ENCODE measurements at places on chromosomes 7 and 10.
A peak's percentile ranks its signal among the peaks of the same experiment; 100 is the strongest.

GRCh38 chr7:134710854-134711624 lies 64.4 kb downstream of the BPGM start:
- peak; percentile 30 for DNase-seq

DNA sequence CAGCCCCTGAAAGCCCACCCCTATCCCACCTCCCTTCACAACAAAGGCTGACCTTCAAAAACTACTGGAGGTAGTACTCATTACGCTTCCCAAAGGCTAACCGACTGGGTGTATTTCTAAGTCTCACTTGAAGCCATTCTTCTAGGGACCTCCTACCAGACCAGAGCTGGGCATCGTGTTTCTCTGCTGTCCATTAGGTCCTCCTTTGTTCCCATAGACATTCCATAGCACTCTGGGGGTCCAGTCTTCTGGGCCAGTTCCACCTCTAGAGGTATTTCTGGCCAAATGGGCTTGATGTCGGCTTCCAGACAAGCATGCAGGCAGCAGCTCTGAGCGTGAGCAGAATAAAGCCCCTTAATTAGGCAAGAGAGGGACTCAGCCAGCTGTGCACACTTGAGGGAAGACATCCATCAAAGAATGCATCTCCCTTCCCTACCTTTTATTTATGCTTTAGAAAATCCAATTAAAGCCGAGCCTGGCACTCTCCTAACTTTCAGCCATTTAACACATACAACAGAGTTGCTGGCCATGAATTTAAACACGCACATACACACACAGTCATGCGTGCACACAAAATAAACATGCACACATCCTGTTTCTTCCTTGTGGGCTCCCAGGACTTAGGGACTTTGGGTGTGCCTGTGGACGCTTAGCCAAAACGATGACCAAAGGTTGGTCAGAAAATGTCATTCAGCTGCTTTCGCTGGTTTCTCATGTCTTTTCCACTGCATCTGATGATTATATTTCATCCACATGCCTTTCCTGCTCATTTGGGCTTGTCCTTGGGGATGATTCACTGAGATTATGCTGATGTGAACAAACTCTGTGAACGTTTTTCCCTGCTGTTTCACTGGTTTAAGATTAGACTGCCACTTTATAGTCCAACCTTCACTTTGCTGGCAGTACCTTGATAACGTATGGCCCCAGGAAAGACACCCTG lies 362.0 kb upstream of the NFE2L3 start:
- DNase-seq: no peak

GRCh38 chr10:16120563-16120962 lies 260.3 kb upstream of the MINDY3 start:
- DNase-seq: no peak

DNA sequence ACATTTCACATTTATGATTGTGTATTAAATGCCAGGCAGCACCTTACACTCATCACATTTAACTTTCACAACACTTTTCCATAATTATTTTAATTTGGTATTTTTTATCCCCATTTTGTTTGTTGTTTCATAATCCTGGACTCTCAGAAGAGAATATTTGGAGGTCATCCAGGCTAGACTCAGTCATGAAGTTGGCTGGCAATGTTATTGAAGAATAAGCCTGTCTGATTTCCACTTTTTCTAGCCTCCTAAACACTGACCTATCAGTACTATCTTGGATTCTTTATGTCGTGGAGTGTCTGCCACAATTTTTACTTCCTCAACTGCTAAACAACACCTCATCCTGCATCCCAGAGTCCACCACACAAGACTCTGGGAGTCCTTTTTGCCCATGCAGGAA lies 372.3 kb upstream of the NRP1 start:
- no peak for DNase-seq

DNA sequence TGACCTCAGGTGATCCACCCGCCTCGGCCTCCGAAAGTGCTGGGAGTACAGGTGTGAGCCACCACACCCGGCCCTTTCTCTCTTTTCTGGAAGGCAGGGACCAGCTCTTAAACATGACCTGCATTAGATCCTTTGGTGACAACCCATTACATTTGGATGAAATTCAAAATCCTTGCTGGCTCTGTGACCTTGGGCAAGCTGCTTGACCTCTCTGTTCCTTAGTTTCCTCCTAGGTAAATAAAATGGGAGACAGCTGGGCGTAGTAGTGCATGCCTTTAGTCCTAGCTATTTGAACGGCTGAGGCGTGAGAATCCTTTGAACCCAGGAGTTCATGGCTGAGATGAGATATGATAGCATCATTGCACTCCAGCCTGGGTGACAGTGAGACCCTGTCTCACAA lies 23.7 kb downstream of the LDB1 start:
- DNase-seq: no peak

- DNase-seq: no peak
Measured at GRCh38 chr7:134630893-134631292, 15.8 kb upstream of the BPGM start.

- no peak for DNase-seq
Measured at GRCh38 chr7:41203542-41203941, 499.3 kb downstream of the INHBA start.

DNA sequence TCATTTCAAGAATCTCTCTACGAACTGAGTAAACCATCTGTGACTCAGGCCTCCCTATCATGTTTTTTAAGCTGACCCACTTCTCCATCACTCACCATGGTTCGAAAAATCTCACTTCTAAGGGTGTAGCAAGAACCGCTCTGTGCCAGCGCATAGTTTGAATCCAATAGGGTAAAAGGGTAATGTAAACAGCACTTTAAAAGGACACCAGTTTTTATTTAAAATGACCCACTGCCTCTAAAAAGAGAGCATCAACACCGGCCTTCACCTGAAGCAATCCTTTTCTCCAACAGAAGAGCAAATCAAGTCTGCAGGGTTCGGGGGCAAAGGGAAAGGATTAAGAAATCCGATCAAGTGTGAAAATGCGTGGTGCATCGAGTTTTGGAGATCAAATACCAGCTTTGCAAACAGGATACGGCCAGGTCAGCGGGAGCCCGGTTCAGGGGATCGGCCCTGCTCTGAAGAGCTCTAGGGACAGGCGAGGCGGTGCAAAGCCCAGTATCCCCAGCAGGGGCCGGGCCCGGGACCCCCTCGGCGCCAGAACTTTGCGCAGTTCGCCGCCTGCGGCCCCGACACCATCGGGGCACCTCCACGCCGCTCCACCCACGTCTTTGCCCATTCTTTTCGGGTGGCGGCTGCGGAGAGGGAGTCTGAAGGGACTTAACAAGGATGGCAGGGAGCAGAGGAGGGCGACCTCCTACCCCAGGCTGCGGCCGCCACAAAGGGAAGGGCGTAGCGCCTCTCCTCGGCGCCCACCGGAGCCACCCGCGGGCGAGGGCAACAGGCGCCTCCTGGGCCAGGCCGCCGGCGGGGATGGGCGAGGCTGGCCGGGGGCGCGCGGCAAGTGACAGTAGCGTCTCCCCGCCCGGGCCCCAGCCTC lies 842 bp downstream of the NMT2 start:
- peak; percentile 48 for DNase-seq

DNA sequence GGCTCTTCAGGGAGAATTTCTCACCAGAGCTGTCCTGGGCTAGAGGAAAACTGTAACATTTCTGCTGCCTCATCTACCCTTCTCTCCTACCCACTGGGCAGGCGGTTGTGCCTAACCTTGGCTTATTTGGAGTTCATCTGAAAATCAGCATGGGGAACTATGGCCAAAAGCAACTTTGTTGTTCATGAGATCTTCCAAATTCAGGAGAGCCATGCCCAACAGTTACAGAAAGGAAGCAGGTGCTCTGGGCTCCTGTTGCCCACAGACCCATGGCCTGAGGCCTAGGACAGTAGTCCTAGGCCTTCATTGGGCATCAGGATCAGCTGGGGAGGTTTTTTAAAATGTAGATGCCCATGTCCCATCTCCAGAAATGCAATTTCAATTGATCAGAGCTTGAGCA lies 85.2 kb downstream of the GRID1 start:
- no peak for DNase-seq

DNA sequence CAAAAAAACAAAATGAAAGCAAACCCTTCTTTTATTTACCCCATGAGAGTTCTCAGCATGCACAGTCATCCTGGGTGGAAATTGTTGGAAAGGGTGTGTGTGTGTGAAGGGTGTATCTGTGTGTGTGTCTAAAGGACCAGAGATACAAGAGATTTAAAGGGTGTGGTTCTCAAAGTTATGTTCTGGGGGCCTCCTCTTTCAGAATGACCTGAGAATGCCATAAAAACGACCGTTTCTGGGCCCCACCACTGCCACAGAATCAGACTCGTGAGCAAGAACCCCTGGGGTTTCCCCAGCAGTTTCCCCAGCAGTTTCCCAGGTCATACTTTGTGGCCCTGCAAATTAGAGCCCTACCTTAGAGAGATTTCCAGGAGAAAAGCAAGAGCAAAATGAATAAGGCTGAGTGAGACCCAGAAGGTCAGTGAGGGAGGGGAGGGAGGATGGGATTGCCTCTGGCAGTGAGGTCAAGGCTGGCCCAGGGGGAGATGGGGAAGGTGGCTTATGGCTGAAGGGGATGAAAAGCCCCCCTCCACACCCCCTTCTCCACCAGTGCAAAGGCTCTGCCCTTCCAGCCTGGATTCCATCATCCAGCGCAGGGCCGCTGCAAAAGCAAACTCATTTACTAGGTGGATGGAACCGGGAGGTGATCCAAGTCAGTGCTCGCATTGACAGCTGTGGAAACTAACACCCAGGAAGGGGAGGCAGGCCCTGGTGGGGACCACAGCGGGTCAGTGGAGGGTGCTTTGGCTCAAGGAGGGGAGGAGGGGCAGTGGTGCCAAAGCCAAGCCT lies 10.2 kb downstream of the PYROXD2 start:
- no peak for DNase-seq

DNA sequence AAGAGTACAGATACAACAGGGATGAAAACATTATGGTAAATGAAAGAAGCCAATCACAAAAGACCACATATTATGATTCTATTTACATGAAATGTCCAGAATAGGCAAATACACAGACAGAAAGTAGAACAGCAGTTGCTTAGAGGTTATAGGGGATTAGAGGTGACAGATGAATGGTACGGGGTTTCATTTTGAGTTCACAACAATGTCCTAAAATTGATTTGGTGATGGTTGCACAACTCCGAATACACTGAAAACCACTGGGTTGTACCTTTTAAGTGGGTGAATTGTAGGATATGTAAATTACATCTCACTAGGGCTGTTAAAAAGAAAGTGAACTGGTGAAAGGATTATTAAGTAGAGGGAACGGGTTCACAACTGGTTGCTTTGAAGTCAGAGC lies 76.3 kb upstream of the MRLN start:
- no peak for DNase-seq

- no peak for DNase-seq
Measured at GRCh38 chr10:101848894-101849351, 5.3 kb upstream of the KCNIP2 start.

GRCh38 chr7:10557375-10557774 lies 416.3 kb upstream of the PHF14 start:
- DNase-seq: no peak

DNA sequence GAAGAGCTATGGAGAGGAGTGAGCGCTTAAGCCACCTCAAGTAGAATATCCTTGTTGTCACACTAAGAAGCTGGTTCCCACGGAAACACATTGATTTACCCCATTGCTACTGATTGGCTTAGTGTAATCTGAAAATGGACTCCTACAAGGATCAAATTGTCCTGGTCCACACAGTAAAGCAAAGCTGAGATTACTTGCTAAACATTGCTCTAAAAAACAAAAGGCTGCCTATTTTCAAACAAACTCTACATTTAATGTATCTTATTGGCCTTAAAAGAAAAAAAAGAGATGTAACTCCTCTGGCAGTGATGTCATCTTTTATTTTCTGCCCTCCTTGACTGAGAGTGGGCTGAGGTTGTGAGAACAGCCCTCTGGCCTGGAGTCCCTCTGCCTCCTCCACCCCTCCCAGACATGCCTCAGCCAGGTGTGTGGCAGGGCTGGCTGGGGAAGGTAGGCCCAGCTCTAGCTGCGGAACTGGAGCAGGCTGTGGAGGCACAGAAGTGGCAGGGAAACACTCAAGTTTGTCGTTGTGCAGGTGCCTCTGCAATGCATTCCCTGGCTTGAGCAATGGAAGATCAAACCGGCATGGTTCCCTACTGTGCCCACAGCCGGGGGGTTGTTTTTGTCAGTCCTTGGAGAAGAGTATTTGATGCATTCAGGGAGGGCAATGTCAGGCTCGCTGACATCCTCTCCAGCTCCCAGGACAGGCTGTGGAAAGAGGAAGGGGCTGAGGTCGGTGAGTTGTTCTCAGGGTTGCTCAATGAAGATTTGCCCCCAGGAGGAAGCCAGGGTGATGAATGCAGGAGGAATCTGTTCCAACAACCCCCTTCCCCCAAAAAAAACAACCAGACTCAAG lies 9.1 kb downstream of the KLF6 start:
- peak; percentile 23 for DNase-seq

GRCh38 chr10:93198401-93199131 lies 124.9 kb downstream of the CYP26A1 start:
- no peak for DNase-seq

- DNase-seq: no peak
Measured at GRCh38 chr7:94253686-94254085, 141.0 kb upstream of the COL1A2 start.

GRCh38 chr10:133618851-133619250 lies 7.7 kb downstream of the FRG2B start:
- no peak for DNase-seq

- DNase-seq: no peak
Measured at GRCh38 chr10:24708081-24708480, 15.6 kb downstream of the ARHGAP21 start.

GRCh38 chr7:81845744-81846241 lies 75.9 kb upstream of the HGF start:
- DNase-seq: no peak

- no peak for DNase-seq
Measured at GRCh38 chr10:5895365-5895764, 5.3 kb downstream of the FBH1 start.

GRCh38 chr10:91049296-91049987 lies 128.6 kb upstream of the ANKRD1 start:
- DNase-seq: no peak

GRCh38 chr10:98338318-98338717 lies 70.3 kb upstream of the LOXL4 start:
- no peak for DNase-seq

DNA sequence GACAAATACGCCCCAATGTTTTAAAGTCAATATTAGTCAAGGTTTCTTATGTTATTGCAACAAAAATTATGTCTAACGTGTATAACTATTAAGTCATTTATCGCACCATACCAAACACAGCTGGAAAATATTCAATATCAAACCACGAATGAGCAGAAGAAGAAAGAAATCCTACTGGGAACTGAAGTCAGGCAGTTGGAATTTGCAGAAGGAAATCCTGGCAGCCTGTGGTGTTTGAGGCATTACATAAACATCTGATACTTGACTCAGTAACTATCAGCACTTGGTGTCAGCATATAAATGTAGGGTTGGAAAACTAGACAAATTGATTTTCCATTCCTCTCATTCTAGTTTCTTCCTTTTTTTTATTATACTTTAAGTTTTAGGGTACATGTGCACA lies 83.4 kb upstream of the NUPR2 start:
- no peak for DNase-seq

DNA sequence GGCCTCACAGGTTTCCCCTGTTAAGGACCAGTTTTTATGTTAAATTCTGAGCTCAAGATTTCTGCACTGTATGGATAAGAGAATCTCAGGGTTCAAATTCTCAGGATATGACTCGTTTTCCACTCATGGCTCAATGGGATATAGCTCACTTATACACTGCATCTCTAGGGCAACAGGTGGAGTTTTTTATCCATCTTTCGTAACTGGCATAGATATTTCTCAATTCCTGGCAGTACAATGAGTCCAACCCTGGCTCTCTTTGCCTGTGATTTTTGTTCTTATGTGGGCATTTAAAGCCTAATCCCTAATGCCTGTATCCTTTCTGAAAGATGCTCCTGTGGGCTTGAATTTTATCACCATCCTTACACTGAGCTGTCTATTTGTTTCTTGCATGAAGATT lies 7.6 kb downstream of the CCDC172 start:
- no peak for DNase-seq

Measured in CD8-positive, alpha-beta T cell (primary cell).